ENCODE measurements at places on chromosomes 3 and 15.

GRCh38 chr3:182129740-182130139, 418.0 kb downstream of the SOX2 start:
- DNase-seq: no peak

DNA sequence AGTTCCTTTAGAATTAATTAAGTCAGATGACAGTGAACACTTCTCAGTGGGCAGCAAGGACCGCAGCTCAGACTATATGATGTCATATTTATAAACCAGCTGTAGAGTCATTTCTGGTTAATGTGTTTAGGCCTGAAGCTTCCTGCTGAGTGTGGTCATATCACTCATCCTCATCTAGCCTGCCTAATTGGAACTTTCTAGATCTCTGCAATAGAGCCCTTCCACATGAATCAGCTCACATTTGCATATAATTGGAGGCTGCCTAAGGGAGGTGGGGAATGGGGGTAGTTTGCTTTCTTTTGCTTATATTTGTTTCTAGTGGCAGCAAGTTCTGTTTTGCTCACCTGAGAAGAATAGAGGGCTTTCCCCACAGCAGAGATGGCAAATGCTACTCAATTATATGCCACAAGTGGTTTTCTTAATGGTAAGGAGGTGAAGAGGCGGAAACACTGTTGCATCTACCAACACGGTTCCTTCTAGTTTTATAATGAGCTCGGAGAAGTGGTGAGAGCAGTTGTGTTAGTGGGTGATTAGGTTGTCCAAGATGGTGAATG, 148.1 kb downstream of the KLHL25 start:
- peak; percentile 15 for DNase-seq

GRCh38 chr3:124467980-124468902, 262.0 kb upstream of the UMPS start:
- DNase-seq: no peak

- DNase-seq: no peak
These were observed 163.8 kb upstream of the CMC1 start for GRCh38 chr3:28077572-28077971.

GRCh38 chr15:89397653-89398023, 63.0 kb upstream of the POLG start:
- no peak for DNase-seq

DNA sequence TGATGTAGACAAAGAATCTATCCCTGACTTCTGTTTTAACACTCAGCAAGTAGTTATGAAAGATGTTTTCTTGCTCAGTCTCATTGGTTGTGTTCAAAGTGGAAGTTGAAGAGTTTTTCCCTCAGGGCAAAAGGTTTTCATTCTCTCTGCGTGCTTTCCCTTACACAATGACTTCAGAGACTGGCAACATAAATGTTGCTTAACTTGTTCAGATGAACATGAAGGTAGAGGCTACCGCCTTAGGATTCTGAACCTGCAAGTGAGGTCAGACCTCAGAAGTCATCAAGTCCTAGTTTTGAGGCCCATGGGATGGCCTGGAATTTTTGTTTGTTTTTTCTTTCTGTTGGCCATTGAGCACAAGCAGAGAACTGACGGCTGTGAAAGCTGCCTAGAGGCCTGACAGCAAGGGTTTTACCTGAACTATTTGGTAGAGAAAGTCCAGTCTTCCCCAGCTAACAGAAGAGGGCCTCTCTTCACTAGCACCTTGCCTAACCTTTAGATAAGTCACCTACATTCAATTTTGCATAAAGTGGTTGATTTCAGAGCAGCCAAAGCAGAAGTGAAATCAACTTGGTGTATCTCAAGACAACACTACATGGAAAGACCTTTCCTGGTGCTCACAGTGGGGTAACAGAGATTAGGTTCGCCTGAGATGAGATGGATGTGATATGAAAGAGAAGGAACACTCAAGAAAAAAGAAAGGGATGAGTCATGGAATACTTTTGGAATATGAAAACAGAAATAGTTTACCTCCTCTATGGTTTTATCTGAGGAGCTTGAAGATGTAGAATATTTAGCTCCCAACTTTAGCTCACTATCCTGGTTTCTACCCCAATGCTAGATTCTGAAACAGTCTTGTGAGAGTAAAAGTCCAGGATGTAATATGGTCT, 53.6 kb upstream of the AP4E1 start:
- no peak for DNase-seq

GRCh38 chr3:122112754-122113153, 57.6 kb downstream of the CD86 start:
- DNase-seq: no peak
